GM23338 (cell line): ENCODE measurements at places on chromosomes 12 and 14. TPM values are rescaled to one million over a fixed set of nuclear protein-coding genes. Genes with fewer than 3 reads are reported as not detected.

DNA sequence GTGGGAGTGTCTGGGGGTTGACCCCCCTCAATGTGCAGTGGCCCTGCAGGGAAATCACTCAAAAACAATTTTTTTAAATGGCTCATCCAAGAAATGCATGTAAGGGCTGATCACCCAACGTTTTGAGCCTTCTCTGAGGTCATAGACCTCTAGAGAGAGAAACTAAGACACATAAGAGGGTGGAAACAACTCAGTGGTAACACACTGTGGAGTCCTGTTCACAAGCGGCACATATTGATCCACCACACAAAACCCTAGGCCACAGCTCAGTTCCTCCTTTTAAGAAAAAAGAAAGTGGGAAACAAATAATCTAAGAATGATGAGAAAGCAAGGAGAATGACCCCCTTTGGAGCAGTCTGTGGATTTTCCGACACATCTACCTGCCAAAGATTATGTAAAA is 83.0 kb upstream of the METAP2 start:
- DNase-seq = no peak

- peak; percentile 39 for DNase-seq
Observed at GRCh38 chr12:100267603-100268281, 765 bp downstream of the SCYL2 start.

DNA sequence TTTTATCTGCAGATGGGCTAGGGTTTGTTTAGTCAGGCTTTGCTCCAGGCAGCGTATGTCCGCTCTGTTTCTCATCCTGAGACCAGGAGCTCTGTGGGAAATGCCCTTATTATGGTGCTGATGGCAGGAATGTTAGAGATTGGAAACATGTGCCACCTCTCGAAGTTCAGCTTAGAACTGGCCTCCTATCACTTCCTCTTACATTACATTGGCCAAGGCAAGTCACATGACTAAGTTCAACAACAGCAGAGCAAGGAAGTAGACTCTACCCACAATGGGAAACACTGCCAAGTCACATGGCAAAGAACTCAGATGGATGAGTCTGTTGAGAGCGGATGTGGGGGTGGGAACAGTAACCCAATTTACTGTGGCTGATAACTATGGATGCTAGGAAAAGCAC is 161.9 kb upstream of the WSCD2 start:
- DNase-seq = no peak

DNA sequence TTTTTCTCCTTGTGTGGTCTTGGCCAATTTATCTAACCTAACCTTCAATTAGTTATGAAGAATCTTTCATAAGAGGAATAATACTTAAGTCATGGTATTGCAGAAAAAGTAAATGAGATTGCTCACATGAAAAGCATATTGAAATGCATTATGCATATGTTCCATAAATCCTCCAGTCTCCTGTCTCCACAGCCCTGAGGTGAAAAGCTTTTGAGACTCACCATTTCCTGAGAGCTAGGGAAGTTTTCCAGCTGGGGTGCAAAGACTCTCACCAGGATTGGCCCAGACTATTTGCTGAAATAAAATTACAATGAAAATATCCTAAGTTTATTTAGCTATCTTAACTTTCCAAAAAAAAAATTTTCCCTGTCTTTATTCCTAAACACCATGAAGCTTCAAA is 723.8 kb upstream of the FLRT2 start:
- no peak for DNase-seq

GRCh38 chr14:67859169-67859749 is 39.7 kb downstream of the RAD51B start:
- DNase-seq = no peak

DNA sequence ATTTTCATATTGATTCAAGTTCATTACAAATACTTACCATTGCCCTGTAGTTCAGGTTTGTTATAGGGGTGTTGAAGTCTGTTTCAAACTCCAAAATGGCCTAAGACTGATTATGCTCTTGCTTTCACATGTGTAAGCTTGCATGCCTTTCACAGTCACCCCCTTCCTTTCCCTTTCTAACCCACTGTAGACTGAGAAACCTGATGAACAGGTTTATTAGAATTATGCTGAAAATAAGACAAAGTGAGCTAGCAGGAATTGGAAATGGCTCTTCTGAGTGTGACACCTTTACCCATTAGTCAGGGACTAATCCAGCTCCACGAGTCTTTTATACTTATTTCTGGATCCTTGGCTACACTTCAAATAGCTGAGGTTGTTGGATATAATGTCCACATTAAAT is 38.9 kb downstream of the FBXO33 start:
- DNase-seq = peak; percentile 10

DNA sequence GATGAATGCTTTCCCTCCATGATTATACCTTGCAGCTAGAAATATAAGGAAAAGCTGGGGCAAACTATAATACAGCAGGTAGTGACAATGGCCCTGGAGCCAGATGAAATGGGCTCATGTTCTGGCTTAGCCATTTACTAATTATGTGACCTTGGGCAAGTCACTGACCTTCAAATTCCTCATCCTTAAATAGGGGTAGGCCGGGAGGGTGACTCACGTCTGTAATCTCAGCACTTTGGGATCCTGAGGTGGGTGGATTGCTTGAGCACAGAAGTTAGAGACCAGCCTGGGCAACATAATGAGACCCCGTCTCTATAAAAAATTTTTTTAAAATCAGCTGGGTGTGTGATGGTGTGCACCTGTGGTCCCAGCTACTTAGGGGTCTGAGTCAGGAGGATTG is 155.4 kb downstream of the C12orf75 start:
- no peak for DNase-seq

- DNase-seq = no peak
Observed at GRCh38 chr12:57139796-57140649, 7.4 kb downstream of the LRP1-AS start.

DNA sequence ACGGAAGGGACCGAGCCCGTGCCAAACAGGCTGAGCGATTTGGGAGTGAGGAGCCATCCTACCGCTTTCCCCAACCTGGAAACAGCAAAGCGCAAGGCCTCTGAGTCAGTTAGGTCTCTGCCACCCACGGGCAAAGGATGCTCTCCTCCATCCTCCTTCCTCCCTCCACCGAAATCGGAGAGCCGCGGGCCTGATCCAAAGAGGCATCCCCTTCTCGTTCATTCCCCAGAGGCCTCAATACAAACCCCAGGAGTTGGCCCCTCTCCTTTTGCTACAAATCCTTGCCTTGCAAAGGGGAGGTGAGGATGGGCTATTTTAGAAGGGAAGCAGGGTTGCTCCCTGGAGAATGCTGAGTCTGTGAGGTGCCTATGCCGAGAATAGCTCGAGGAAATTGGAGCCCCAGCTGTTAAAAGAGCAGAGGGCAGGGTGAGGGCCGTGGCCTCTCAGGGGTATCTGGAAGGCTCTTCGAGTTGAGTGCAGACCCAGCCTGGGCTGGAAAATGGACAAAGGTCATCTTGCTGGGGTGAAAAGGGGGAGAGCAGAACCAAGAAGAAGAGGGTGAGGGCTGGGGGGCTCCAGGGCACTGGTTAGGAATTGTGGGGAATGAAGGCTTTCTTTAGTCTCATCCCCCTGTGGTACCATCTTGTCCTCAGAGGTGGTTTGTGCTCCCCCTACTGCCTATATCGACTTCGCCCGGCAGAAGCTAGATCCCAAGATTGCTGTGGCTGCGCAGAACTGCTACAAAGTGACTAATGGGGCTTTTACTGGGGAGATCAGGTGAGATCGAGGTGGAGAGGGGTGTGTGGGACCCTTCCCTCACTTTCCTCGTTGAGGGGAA is 1.1 kb downstream of the TPI1 start:
- no peak for DNase-seq

DNA sequence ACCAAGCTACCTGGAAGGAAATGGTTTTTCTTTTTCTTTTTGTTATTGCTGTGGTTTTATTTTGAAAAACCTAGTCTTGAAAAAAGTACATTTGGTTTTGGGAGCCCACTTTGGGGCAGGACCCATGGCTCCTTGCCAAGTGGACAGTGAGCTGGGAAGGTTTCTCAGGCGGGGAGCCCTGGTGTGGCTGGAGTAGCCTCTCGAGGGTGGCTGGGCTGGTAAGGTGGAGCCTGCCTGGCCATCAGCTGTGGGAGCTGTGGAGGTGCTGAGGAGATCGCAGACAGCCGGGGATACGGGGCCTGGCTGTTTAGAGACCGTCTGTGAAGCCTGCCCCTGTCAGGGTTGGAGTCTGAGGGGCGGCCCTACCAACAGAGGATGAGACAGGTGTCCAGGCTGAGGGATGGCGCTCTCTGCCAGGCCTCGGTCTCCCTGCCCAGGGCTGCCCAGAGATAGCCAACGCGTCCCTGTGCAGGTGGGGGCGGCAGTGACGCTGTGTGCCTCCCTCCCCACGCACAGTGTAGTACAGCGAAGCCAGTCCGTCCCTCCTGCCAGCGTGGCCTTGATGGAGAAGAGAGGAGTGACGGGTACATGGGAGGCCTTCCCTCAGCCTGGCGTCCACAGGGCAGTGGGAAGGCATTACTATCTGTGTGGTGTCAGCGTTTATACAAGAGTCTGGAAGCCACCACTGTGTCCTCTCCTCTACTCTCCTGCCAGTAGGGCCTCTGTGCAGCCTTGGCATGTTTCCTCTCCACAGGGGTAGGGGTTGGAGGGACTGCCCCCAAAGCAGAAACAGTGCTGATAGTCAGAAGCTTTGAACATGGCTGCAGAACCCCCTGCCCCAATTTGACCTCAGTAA is 5.9 kb downstream of the RIN3 start:
- no peak for DNase-seq

DNA sequence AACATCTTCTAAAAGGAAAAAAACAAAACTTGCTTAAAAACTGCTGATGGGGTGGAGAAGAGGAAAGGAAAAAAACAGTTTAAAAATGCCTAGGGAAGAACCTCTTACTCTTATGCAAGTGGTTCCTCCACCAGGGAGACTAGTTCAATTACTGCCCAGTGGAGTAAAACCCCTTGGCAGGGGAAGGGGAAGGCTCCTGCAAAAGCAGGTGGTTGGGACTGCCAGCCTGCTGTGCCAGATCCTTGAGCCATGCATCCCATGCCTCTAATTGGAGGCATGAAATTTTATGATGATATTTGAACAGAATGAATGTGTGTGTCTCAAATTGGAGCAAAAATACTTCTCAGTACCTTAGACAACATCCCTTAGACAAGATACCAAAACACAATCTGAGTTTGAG is 118.8 kb downstream of the FSCB start:
- no peak for DNase-seq

GRCh38 chr14:65854215-65854614 is 441.7 kb downstream of the FUT8 start:
- no peak for DNase-seq

- no peak for DNase-seq
Observed at GRCh38 chr12:64252681-64253080, 30.6 kb upstream of the KICS2 start.

DNA sequence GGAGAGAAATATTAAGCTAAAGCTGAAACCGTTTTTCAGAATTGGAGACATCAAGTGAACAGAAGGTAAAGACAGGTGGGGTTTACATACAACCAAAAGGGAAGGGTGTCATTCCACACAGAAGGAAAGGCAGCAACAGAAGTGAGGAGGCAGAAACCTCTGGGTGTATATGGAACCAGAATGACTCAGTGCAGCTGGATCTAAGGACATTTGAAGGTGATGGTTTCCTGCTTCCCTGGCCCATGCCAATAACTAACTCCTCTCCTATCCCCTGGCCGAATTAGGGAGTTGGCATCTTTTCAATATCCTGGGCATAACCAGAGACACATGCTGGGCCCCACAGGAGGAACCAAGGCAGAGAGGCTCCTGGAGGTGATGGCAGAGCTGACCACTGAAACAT is 8.4 kb downstream of the NCKAP5L start:
- no peak for DNase-seq

GRCh38 chr12:120872487-120872886 is 31.7 kb downstream of the SPPL3 start:
- no peak for DNase-seq

DNA sequence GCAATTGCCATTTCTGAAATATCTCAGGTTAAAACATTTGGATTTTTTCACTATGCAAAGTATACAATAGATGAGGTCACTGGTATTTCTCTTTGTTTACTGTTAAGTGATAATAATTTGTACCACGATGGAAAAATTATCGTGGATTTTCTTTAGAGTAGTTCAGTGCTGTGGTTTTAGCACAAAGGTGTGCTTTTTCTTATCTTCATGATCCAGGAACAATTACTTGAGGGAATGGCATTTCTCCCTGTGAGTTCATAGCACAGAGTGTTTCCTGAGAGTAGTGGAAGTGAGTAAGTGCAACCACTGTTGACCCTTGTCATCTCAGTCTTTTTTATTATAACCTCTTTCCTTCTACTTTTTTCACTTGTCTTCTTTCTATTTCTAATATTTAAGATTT is 86.8 kb downstream of the FGD4 start:
- DNase-seq = no peak

- peak; percentile 89 for DNase-seq
Observed at GRCh38 chr12:63151623-63152320, 771 bp upstream of the AVPR1A start.

- DNase-seq = no peak
Observed at GRCh38 chr12:108566452-108566851, 4.1 kb downstream of the ISCU start.

DNA sequence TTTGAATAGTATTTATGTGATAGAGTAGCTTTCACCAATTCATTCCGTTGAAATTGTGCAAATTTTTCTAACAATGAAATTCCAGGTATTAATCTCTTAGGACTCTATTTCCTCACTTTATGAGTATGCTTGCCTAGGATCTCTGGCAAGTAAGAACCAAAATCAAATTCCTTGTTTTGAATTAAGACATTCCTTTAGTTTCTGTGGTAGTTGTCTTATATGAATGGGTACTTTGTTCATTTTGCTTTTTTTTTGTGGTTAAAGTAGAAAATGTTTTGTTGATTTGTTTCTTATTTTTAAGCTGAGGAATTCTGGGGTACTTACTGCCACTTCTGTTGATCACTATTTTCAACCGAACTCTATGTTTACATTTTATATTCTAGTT is 59.8 kb downstream of the KITLG start:
- DNase-seq = no peak

GRCh38 chr14:64040044-64040443 is 187.2 kb downstream of the SYNE2 start:
- peak; percentile 12 for DNase-seq

Gene MDM1
- polyA plus RNA-seq = 11.6 and 13.6 TPM in 2 replicates

Gene CCDC175
- polyA plus RNA-seq = 0.42 and 0.50 TPM in 2 replicates

Gene ANHX
- polyA plus RNA-seq = not detected in 2 replicates

Gene TEDC1
- polyA plus RNA-seq = 4.1 and 5.9 TPM in 2 replicates

Gene NDUFB1
- 876 and 1,053 TPM in 2 replicates for polyA plus RNA-seq

Gene KRT73
- not detected in 2 replicates for polyA plus RNA-seq

Gene INHBE
- polyA plus RNA-seq = 5.6 and 7.4 TPM in 2 replicates

Gene PTPRR
- polyA plus RNA-seq = 0.26 and 0.33 TPM in 2 replicates

Gene RNASE7
- not detected in 2 replicates for polyA plus RNA-seq

Gene DGLUCY
- 14.0 and 14.6 TPM in 2 replicates for polyA plus RNA-seq
